A375 (cell line): ENCODE measurements at places on chromosomes 7 and 10. TPM values are rescaled to one million over a fixed set of nuclear protein-coding genes. Genes with fewer than 3 reads are reported as not detected.

NEBL gene
- 2.2 and 7.8 TPM in 2 replicates for total RNA-seq

OR6B1 gene
- not detected in 2 replicates for total RNA-seq

BMS1 gene
- 23.2 and 29.7 TPM in 2 replicates for total RNA-seq

EDRF1 gene
- total RNA-seq = 32.2 and 33.2 TPM in 2 replicates

LIPM gene
- total RNA-seq = not detected in 2 replicates

INPP5A gene
- total RNA-seq = 17.0 and 17.2 TPM in 2 replicates

NUDT13 gene
- 1.3 TPM in 2 replicates for total RNA-seq

FAM237B gene
- total RNA-seq = not detected in 2 replicates

RSPH10B gene
- 0.11 TPM in 1 of 2 replicates, not detected in the other for total RNA-seq
